ENCODE measurements at places on chromosomes 16 and 17. TPM values are rescaled to one million over a fixed set of nuclear protein-coding genes. Genes with fewer than 3 reads are reported as not detected.

TBC1D3G gene
- not detected for total RNA-seq

EVPLL gene
- not detected for total RNA-seq

GRCh38 chr16:50742576-50743200, 802 bp downstream of the CYLD start:
- DNase-seq: no peak

- no peak for DNase-seq
Measured at GRCh38 chr16:868846-869822, 68.6 kb upstream of the GNG13 start.

- DNase-seq: no peak
Measured at GRCh38 chr16:74607962-74608356, 1.0 kb upstream of the GLG1 start.

SEPHS2 gene
- 22.2 TPM for total RNA-seq

GRCh38 chr16:64363039-64363438, 758.8 kb downstream of the CDH11 start:
- DNase-seq: no peak

GRCh38 chr16:63978240-63978639, 1143.6 kb downstream of the CDH11 start:
- DNase-seq: no peak

CCDC154 gene
- total RNA-seq: 0.61 TPM

DNA sequence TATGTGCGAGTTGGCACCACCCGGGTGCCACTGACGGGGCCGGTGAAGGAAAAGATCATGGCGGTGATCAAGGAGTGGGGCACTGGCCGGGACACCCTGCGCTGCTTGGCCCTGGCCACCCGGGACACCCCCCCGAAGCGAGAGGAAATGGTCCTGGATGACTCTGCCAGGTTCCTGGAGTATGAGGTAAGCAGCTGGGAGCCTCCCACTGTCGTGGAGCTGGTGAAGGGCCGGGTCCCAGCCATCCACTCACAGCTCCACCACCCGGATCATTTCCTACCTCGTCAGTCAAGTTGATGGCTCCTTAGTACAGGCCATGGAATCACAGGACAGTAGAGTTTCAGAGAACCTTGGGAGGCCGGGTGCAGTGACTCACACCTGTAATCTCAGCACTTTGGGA, 20.0 kb downstream of the ATP2A1 start:
- DNase-seq: no peak

All from NCI-H460 (cell line).